Stimulated activated CD4-positive, alpha-beta T cell treated with anti-CD3 and anti-CD28 coated beads, TNF-alpha, amount 100 ng/mL, for 1 hour (primary cell): ENCODE measurements at places on chromosomes 13 and 19.

- DNase-seq: no peak
These were observed 8.3 kb downstream of the LCP1 start for GRCh38 chr13:46173656-46174055.

- DNase-seq: no peak
These were observed 45.8 kb upstream of the RGCC start for GRCh38 chr13:41411522-41411921.

GRCh38 chr19:14916848-14917247 is 24.4 kb upstream of the OR7C2 start:
- DNase-seq: no peak

DNA sequence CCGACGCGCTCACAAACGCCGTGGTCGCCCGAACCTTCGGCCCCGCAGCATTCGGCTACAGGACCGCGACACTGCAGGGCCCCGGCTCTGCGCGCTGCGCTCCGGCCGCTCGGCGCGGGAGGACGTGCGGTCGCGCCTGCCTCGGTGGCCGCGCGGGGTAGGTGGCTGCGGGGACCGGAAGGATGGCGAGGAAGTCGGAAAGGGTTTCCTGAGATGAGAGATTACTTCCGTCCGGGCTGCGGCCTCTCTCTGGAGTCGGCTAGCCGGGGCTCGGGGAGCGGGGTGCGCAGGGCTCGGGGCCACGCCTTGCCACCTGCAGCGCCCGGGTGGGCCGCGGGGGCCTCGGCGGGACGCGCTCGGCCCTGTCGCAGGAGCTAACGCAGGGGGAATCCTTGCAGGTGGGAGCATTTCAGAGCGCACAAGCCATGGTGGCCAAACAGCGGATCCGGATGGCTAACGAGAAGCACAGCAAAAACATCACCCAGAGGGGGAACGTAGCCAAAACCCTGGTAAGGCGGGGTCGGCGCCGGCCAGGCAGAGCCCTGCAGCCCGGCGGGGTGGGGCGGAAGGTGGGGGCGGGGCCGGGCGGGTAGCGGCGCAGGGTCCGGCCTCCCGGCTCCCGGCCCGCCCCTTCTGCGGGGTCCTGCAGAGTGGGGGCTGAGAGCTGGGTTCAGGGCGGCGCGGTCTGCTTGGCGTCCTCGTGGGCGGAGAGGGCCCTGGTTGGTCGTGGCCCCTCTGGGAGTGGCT is at the start of gene SERP2:
TSS of gene SERP2 (plus strand) at position 224 of the 747 bp plus-strand sequence. CDS start at position 426, 202 bp downstream.
- DNase-seq: no peak

- DNase-seq: no peak
These were observed 69.5 kb downstream of the DACH1 start for GRCh38 chr13:71797517-71797916.

DNA sequence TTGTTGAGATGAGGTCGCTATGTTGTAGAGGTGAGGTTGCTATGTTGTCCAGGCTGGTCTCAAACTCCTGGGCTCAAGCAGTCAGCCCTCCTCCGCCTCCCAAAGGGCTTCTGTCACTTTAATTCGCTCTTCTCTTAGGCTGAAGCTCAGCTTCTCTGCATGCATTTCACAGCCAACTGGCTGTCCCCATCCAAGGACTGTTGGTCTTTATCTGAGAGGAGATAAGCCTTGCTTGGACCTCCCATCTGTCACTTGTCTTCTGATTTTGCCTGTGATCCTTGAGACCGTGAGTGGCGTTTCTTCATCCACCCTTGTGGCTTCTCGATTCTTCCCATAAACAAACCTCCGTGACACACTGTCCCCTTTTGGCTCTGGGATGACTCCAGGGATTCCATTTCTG is 24.4 kb downstream of the CERS1 start:
- no peak for DNase-seq

GRCh38 chr19:31316201-31316951 is 32.9 kb downstream of the TSHZ3 start:
- DNase-seq: no peak

DNA sequence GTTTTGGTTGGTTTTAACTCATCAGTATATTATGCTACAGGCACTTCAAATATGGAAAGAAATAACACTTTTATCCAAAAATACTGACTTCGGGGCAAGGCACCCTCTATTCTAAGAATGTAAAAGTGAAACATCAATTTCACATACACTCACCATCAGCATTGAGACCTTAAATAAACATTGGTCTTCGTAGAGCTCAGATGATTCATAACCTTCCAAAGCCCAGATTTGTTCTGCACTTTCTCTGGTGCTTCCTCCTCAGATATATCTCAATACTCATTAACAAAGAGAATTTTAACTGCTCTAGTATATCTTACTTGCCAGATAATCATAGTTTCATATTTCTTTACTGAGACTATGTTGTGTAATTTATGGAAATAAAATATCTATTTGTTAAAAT is 794.3 kb downstream of the LIG4 start:
- no peak for DNase-seq

GRCh38 chr13:100511466-100511865 is 77.1 kb downstream of the GGACT start:
- DNase-seq: no peak

DNA sequence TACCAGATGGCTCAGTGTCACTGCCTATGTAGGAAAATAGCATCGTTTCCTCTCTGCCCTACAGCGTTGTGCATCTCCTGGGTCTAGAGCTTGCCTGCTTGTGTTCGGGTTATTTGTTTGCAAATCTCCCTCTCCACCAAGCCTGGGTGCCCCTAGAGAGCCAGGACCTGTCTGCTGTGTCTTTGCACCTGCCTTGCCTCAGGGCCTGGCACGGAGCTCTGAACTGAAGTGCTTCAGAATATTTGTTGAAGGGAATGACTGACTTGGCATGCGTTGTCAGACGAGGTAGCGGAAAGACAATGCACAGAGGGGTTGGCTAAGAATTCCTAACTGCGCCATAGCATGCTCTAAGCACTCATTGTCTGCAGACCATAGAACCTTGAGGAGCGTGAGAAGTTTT is 263.4 kb downstream of the FGF9 start:
- no peak for DNase-seq

DNA sequence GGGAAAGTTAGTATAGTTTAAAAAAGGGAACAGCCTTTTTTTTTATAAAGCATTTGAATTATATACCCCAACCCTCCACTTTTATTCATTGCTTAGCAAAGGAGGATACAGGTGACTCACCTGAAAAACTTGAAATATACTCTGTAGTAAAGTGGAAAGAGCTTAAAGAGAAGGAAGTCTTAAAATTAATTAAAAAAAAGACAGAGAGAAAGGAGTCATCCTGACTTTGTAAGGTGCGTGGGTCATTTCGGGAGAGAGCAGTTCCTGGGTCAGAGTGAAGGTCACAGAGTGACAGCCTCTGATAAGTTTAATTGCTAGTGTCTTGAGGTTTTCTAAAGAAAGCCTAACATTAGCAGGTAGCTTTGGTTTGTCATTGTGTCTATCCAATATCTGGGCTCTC is 310.3 kb downstream of the KLF5 start:
- DNase-seq: no peak

- DNase-seq: no peak
These were observed 152.1 kb downstream of the URI1 start for GRCh38 chr19:30093966-30094755.

GRCh38 chr19:3508771-3509535 is 2.8 kb downstream of the FZR1 start:
- no peak for DNase-seq

GRCh38 chr13:80055847-80056246 is 285.1 kb downstream of the SPRY2 start:
- DNase-seq: no peak

GRCh38 chr13:93522501-93522900 is 295.9 kb downstream of the GPC6 start:
- DNase-seq: no peak

DNA sequence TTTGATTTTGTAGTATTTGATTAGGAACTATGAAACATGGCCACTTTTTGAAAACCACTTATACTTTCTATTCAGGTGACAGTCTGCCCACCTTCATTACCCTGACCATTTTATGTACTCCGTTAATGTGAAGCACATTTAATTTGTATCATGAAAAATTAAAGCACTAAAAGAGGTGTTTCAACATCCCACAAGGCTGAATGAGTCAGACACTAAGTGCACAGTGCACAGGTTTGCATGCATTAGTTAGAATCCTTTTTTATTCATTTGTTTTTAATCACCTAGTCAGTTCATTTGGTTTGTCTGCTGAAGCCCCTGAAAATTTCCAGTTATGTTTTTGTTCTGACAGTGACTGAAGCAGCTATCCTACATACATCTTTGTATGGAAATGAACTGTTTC is 271.0 kb downstream of the SLITRK5 start:
- DNase-seq: no peak

DNA sequence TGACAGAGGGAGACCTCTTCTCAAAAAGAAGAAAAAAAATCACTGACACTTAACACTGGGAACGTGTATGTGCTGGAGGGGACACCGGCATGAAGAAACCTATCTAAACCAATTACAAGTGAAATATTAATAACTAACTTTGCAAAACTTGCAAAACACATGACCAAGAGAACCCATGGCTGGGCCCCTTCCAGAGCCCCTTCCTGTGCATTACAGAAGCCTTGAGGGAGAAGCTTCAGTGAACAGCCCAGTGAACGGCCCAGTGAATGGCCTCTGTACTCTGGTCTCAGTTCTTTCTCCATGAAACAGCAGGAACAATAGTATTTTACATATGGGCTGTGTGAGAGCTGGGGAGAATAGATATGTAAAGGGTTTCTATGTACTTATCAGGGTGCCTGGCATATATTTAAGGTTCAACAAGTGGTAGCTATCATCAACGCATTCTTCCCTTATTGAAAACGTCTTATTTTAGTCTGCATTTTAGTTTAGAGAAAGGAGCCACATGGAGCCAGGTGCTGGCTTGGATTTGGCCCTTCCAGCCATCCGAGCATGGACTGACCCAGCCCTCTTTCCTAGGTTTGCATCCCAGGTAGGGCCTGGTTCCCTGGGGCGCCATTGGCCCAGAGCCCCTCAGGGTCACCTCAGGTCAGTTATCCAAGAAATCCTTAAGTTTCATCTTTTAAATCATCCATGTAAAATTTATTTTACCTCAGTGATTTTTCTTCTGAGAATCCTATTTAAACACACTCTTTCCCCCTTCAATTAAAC is 54.5 kb downstream of the CCDC70 start:
- DNase-seq: no peak

DNA sequence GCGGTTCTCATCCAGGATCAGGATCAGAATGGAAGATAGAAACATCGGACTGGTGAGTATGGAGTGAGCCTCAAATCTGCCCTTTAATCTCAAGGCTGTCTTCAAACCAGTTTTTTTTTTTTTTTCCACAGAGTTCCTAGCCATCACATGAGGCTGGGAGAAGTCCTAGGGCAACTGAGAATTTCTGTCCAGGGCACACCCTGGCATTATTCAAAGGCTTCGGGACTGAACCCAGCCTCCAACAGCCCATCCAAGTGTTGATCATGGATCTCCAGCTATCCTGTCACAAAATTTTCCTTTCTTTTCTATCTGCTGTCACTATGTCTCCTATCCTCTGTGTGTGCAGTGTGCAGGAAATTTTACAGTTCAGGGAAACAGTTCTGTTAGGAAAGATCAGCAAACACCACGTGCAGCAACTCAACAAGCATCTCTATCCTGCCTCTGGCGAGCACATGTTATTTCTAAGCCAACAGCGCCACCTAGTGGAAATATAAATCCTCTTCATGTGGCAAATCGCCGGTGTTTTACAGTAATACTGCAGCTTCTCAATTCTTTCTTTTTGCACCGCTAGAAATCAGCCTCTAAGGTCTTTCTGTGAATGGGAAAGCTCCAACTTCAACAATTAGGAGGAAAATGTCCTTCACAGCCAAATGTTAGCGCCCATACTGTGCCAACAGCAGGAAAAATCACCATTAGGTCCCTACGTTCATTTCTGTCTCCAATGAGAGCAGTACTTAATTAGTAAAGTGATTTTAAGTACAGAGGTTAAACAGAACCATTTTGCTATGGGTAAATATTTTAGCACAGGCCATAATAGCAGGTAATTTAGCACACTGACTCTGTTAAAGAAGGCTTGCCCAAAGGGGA is 21.4 kb upstream of the ZNF181 start:
- DNase-seq: peak; percentile 25

GRCh38 chr13:99354371-99354951 is 47.3 kb upstream of the GPR183 start:
- no peak for DNase-seq

DNA sequence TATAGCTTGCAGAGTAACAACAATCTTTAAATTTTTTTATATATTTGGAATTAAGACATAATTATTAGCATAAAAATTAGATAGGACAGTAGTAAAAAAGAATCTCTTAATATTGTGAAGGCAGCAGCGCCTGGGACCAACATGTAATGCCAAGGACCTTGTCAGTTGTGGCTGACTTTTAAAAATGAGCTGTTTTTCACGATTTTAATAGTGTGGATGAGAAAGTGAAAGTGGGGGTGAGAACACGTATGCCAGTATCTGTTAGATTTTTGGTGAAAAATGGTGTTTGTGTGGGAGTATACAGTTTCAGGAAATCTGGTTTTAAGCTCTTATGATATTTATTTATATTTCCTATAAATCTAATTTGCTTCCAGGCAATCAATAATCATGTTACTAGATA is 125.2 kb downstream of the LMO7 start:
- DNase-seq: no peak
